CD4-positive, alpha-beta memory T cell (primary cell): ENCODE measurements at places on chromosomes 5 and 9. TPM values are rescaled to one million over a fixed set of nuclear protein-coding genes. Genes with fewer than 3 reads are reported as not detected.

Gene PCDHB5
- total RNA-seq = 0.17 TPM

Gene GLRA1
- not detected for total RNA-seq

DNA sequence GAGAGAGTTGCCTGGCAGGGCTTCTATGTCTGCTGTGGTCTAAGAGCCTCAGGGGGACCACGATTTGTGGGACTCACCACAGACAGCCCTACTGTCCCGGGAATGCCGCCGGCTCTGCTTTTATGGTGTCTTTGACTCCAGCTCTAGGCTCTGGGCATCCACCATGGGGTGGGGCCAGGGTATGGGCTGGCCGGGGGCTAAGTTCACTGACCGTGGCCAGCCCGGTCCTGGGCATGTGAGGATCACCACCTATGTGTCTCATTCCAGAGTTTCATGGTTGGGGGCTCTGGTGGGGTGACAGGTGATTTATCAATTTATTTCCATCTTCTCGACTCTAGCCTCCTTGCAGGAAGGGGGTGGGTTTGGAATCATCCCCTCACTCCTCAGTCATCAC, 139.4 kb downstream of the GADD45G start:
- H3K4me3 ChIP-seq = no peak overlapping the region
- H3K27me3 ChIP-seq = no peaks in the 10 kb centered on the region
- H3K27ac ChIP-seq = peak overlapping the region; percentile 42
- no peaks in the 10 kb centered on the region for H3K36me3 ChIP-seq

GRCh38 chr5:27773636-27774035, 735.2 kb upstream of the CDH9 start:
- no peak for DNase-seq
- no peaks in the 10 kb centered on the region for H3K36me3 ChIP-seq
